Brain (organoid and tissue), 16 donors: ENCODE measurements at places on chromosomes 16 and 17. TPM values are rescaled to one million over a fixed set of nuclear protein-coding genes. Genes with fewer than 3 reads are reported as not detected.

The SERPINF2 gene
- polyA plus RNA-seq, result 0.24 TPM

The TMEM114 gene
- not detected for polyA plus RNA-seq

The RHBDL1 gene
- polyA plus RNA-seq, result 10.0 TPM

The RAC3 gene
- 65.2 TPM for polyA plus RNA-seq

The PRR35 gene
- not detected for polyA plus RNA-seq

The CCL8 gene
- polyA plus RNA-seq, result not detected

The MYH8 gene
- polyA plus RNA-seq, result not detected

The RNF112 gene
- polyA plus RNA-seq, result 14.3 TPM

The KRTAP16-1 gene
- polyA plus RNA-seq, result not detected

The OMG gene
- polyA plus RNA-seq, result 44.9 TPM

The GCGR gene
- not detected for polyA plus RNA-seq

The FBXW10 gene
- polyA plus RNA-seq, result not detected

The CFAP97D1 gene
- polyA plus RNA-seq, result not detected
